ENCODE measurements at places on chromosomes 6 and 20.

DNA sequence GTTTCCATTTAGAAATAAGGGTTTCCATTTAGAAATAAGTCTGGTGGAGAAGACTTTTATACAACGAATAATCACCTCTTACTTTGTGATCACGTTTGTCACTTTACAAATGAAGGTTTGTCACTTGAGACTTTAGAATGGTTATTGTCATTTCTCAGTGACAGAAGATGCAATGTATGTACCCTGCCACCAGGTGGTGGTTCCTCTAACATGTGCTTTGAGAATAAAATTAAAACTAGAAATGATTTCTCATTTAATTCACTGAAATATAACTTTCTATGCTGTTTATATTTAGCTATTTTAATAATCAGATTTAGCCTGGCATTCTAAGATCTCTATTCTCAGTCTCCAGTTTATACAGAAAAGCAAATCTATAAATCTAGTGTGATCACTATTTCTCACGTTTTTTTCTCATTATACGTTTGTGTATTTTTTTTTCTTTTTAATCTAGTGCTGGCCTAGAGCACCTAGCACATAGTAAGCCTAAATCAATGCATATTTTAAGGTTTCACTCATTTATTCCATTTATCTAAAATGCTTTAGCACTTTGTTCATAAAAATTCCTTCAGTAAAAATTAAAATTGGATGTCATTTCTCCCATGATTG is 57.4 kb upstream of the TFAP2D start:
- no peak for DNase-seq

DNA sequence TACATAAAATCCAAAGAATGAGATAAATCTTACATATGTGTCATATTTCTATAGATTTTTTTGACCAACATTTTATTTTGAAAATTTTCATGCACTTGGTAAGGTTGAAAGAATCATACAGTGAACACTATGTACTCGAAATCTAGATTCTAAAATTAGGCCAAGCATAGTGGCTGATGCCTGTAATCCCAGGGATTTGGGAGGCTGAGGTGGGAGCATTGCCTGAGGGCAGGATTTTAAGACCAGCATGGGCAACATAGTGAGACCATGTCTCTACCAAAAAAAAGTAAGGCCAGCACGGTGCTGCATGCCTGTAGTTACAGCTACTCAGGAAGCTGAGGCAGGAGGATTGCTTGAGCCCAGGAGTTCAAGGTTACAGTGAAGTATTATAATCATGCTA is 158.6 kb downstream of the LAMA2 start:
- no peak for DNase-seq

DNA sequence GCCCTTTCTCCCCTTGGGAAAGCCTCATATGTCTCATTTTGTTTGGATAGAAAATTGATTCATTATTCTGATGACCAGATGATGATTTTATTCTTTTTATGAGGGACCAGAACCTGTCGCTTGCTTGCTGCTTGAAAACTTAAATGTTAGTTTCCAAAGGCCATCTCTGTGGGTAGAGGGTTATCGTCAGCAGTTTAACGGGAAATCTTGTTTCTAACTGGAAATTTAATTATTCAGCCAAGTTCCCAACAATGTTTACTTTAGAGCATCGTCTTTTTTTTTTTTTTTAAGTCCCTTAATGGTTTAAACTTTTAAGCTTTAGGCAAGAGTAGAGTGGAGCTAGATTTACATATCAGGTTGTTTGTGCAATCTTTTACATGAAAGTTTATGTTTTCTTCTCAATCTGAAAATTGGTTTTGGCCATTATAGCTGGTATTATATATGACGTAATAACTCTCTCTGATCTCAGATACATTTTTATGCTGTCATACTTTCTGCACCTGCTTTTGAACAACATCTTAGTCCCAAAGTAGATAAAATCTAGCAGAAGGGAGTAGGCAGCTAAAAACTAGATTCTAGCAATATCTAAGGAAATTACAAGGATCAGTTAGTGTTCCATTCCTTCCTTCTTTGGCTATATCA is 93.9 kb downstream of the FOXO3 start:
- no peak for DNase-seq

- no peak for DNase-seq
These were observed 102.7 kb downstream of the MBOAT1 start for GRCh38 chr6:20109526-20109925.

DNA sequence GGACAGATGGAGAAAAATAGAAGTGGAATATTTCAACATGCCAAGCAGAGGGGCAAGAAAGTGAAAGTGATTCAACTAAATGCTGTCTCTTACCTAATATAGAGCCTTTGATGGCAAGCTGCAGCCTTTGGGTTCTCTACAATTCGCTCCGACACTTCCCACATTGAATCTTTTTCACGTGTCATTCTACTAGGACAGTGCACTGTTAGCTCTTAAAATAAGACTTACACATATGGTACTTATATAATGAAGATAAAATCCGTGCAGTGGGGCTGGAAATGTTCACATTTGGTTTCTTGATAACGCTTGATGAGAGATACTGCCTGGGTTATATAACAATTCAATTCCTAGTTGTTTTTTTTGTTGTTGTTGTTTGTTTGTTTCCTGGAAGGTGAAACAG is 502.4 kb downstream of the LMBRD1 start:
- no peak for DNase-seq

- DNase-seq: no peak
These were observed 14.1 kb downstream of the FAM210B start for GRCh38 chr20:56372850-56373249.

- no peak for DNase-seq
These were observed 225.0 kb downstream of the ALDH8A1 start for GRCh38 chr6:134724771-134725340.

- DNase-seq: no peak
These were observed 17.2 kb upstream of the AHI1 start for GRCh38 chr6:135514706-135515105.

GRCh38 chr20:10795286-10796026 is 121.7 kb upstream of the JAG1 start:
- no peak for DNase-seq
